ENCODE measurements at places on chromosomes 1 and 21.

- DNase-seq: no peak
Measured at GRCh38 chr1:77513839-77514763, 168.4 kb downstream of the ZZZ3 start.

DNA sequence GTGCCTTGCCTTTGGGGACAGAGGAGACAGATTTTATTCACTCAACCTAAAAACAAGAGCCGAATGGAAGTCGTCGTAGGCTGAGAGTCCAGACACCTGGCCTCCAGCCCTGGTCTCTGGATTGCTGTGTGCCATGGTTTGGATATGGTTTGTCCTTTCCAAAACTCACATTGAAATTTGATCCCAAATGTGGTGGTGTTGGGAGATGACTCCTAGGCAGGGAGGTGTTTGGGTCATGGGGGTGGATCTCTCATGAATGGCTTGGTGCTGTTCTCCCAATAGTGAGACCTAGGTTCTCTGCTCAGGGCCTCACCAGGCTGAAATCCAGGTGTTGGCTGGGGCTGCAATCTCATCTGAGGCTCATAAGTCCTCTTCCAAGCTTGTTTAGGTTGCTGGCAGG, 75.5 kb downstream of the FOXD2 start:
- no peak for DNase-seq

GRCh38 chr1:153509729-153510354, 25.9 kb downstream of the S100A6 start:
- DNase-seq: peak; percentile 73

DNA sequence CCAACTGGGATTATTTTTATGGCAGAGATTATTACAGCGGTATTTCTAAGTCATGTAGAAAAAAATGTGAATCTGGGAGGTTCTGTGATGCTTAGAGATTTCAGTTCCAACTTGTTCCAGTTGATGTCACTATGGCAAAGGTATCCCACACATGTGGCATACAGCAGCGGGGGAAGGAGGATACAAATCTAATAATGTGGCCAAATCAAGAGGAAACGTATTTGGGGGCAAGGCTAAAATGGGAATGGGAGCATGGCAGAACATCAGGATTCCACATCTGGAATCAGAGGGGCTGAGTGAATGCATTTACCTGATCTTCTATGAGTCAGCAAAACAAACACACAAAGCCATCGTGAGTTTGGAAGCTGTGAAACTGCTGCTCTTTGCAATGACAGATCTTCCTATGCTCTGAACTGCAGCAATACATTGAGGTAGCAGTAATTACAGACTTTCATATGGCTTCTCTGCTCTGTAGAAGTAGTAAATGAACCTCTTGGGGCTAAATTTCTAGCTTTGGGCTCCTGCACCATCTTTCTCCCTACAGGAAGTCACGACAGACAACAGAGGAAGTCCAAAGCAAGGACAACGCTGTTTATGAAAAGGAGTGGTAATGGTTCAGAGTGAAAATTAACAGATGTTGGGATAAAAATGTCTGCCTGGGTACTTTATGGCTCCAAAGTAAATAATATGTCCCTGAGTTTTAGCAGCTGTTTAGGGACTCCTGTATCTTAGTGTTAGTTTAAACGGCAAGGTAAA, 55.5 kb downstream of the GABPA start:
- no peak for DNase-seq

DNA sequence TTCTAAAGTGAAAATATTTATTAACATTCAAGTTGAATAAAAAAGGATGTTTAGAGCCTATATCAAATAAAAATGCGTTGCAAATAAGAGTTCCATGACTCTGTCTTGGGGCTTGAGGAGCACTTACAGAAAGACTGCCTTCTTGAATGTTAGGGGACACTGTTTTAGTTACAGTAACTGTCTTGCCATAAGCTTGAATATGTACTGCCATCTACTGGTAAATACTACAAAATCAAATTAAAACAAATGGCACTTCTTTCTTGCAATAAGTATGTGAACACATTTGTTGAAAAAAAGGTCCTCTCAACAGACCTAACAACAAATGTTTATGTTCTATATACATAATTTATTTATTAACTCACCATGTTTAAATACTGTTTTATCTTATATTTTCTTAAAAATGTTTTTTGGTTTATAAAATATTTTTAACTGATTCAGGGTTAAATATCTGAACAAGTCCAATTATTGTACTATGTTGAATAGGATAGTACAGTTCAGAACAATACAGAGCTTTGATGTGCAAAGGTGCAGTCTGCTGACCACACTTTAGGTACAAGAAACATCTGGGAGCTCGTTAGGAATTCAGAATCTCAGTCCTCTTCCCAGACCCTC, 199.5 kb downstream of the LRRIQ3 start:
- no peak for DNase-seq

GRCh38 chr1:119286587-119287181, 81.9 kb upstream of the HAO2 start:
- DNase-seq: peak; percentile 37
